WTC11 (cell line): ENCODE measurements at places on chromosomes 12 and 14. TPM values are rescaled to one million over a fixed set of nuclear protein-coding genes. Genes with fewer than 3 reads are reported as not detected.

DNA sequence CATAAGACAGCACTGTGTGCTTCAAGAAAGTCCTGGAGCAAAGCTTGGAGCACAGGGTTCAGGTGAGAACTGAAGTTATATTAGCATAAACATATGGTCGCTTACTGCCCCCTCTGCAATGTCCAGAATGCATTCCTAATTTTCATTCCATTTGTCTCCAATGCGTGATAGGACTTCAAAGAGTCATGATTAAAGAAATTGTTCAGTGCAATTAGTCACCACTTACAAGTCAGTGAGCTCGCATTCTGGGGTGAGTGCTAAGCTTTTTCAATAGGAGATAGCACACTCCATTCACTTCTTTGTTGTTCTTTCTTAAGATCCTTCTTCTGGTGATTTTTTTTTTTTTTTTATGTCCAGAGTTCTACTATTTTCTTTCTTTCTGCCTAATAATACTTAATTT lies 398.4 kb downstream of the SYT1 start:
- DNase-seq, result no peak

CTSG gene
- not detected in 3 replicates for total RNA-seq

BCL2L14 gene
- 0.87 to 0.94 TPM (median 0.90 TPM) in 3 replicates for total RNA-seq

DNA sequence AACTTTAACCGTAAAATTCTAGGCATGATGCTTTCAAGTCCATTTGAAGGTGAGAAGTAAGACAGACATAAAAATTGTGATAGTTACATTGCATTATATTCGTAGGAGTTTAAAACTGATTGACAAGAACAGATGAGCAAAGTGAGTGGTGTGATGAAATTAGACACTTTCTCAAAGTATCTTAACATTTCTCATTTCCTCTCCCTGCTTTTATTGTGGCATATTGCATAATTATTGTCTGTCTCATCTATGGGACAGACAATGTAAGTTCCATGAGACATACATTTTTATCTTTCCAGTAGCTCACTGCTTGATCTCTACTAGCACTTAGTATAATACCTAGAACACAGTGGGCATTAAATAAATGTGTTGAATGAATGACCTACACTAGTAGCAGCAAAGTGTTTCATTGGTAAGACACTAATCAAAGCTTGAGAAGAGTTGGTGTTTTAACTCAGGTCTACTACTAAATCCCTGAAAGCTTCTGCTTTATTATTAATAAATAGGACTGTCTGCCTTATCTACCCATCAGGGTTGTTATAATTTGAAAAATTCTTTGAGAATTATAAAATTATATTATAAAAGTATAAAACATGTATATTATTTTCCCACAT lies 19.0 kb downstream of the A2M start:
- DNase-seq, result no peak

DNA sequence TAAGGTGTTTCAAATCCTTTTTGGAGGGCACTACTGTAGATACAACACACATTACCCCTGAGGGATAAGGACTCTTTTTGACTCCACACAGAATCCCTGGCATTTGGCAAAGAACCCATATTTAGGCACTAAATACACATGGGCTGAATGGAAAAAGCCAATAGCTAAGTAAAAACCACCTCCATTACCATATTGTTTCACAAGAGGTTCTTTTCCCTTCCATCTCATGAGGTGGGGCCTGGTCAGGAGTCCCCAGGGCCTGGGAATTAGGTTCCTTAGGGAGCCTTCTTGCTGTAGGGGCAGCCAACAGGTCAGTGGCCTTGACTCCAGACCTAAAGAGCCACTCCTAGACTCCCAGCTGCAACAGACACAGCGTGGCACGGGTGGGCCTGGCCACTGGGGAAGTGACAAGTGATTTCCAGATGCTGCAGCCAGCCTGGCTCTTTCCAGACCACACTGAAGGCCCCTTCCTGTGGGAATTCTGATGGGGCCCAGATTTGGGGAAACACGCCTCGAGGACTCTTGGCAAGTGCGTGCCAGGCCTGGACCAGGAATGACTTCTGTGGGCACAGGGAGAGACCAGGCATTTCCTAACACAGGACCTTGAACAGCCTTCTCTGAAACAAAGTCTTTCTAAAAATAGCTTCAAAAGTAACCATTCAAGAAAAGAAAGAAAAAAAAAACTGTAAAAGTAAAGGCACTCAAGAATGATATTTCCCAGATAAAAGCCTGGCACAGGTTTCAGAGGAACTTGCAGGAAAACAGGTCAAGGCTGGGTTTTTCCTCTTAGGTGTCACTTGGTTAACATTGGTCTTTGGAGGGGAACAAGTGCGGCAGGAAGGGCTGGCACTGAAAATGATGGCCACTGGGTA lies 18.1 kb downstream of the SSH1 start:
- no peak for DNase-seq

- no peak for DNase-seq
Measured at GRCh38 chr14:93898731-93899130, 28.4 kb upstream of the FAM181A start.

PMCH gene
- not detected in 3 replicates for total RNA-seq
